ENCODE measurements at places on chromosomes 2 and 18.

DNA sequence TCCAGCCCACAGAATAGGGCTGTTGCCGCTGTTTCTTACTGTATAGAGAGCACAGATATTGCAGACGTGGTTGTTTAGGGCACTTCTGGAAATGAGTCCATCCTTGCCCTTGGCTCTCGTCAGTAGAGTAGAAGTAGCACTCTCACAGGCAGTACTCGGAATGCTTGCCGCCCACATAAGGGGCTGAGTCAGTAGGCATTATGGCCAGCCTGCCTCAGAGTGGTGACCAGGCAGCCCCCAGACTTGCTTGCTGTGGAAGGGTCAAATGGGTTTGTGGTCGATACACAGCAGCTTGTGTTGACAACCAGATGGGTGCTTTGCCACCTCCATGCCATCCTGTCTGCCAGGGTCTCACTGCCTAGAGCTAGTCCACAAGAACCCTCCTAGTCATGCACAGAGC is 38.7 kb downstream of the PLEKHB2 start:
- no peak for DNase-seq

- no peak for DNase-seq
Observed at GRCh38 chr2:235677276-235677788, 183.5 kb downstream of the AGAP1 start.

GRCh38 chr18:77321823-77322805 is 72.5 kb downstream of the GALR1 start:
- no peak for DNase-seq

- DNase-seq: no peak
Observed at GRCh38 chr18:9992300-9992972, 78.6 kb downstream of the VAPA start.

- peak; percentile 85 for DNase-seq
Observed at GRCh38 chr18:60549338-60549960, 176.9 kb upstream of the MC4R start.

Measured in tongue (tissue), 3 donors.